Sigmoid colon (tissue), 7 donors: ENCODE measurements at places on chromosomes 12 and 14. TPM values are rescaled to one million over a fixed set of nuclear protein-coding genes. Genes with fewer than 3 reads are reported as not detected.
A peak's percentile ranks its signal among the peaks of the same experiment; 100 is the strongest.

DNA sequence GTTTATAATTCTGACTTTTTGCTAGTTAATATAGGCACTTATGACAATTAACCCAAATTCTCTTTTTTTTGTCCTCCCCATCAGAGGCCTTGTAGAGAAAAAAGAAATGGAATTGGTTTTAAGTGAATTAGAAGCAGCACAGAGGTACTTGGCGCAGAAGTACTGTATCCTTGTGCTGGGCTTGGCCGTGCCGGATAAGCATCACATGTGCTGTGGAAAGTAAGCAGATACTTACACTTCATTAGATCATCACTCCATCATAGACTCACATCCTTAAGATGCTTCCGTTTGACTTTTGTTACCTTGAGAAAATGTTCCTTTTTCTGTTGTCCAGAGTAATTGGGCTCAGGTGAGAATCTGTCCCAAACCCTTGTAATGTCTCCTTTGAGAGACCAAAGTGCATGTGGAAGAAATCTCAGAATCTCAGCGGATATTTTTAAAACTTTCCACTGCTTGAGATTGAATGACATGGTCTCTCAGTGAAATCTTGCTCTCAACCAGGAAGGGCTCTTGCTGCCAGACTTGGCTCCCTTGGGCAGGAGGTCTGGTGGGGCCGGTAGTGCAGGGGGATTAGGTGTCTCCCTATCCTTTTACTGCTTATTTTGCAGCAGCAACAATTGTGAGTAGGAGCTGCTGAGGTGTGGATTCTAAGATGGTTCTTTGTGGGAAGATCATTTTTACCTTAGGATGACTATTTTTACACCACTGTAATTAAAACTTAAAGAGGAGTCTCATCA lies 24.8 kb downstream of the PPP1R36 start:
- no peak for DNase-seq

GRCh38 chr12:57142121-57142520 lies 5.3 kb downstream of the LRP1-AS start:
- DNase-seq, result no peak

DNA sequence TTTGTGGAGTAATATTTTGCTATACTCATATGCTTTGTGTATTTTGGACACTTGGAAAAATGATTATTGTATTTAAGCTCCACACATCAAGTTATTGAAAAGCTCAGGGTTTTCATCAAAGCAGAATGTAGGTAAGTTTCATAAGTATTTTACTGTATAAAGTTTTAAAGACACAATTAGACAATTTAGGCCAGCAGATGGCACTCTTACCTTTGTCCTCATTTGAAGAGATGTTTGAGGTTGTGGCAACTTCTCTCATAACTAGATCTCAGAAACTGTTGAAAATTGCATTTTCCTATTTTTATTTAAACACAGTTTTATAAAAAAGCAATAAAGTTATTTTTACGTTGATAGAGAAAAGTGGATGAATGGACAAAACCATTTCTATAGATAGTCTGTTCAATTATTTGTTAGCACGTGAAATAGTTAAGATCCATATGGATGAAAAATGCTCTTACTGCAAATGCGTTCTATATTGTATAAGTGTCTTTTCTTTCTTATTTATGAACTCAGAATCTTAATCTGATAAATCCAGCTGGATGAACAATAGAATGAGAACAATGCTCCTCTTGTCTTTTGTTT lies 300.0 kb downstream of the AEBP2 start:
- no peak for DNase-seq

DNA sequence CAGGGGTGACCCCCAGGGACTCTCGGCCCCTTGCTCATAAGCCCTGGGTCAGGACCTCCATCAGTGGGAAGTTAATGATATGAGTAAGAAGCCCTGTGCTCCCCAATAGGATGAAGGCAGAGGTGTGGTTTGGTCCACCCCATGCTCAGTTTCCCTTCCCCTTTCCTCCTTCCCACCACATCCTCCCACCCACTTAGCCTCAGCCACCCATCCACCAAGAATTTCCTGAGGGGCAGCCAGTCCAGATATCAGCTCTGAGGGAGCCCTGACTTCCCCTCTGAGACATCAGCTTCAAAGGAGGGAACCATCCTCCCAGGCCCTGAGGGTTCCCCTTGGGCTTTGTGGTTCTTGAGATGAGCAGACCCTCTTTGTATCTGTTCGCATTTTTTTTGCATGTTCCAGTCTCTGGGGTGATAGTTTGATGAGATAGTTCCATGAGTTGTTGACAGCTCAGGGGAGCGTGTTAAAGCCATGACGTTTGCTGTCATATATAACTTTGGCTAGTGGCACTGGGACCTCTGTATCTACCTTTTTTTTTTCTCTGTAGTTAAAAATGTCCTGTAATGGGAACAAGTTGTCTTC lies 71.2 kb downstream of the LGMN start:
- peak; percentile 62 for DNase-seq

DNA sequence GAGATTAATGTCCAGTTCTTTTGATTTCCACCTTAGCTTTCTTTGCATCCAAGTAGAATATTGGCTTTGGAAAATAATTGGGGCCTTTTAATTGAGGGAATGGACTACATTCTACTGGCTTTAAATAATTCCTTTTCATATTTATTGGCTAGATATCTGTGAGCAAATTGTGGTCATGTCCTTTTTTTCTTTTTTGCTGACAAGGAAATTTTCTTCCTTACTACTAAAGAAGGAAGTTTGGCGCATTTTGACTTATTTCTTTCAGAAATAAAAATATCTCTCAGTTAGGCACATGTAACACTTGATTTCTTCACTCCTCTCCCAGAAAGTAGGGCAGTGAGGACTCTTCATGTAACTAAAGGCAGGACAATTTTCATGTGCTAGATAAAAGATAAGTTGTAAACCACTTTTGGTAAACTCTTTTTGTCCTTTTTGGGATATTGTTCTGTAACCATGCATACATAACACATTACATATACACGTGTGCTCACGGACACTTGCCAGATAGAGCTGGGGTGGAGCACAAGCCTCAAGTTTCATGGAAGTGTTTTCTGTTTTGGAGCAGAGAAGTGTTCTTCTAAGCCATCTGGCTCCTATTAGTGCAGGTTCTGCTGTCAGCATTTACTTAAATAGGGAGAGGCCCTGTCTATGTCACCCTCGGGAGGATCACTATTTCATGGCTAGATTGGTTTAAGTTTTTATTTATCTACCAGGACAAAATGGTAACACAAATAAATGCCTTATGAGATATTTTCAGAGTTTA lies 85.1 kb upstream of the LRIG3 start:
- DNase-seq, result no peak

DNA sequence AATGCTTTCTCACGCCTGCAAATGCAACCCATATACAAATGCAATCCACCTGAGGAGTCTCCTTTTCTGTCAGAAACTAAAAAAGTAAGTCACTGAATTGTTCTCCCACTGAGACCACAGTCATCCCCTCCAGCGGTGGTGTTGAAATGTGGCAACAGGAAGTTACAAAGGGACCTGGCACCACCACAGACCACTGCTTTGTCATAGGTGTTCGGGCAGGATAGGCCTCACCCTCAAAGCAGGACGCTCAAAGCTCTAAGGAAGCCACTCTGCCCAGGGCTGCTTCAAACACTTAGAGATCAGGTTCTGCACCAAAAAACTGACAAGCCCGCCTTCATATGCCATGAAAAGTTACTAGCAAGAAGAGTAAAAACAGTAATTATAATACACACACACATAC lies 11.3 kb downstream of the PHLDA1 start:
- no peak for DNase-seq

The KRT85 gene
- polyA plus RNA-seq, result not detected

DNA sequence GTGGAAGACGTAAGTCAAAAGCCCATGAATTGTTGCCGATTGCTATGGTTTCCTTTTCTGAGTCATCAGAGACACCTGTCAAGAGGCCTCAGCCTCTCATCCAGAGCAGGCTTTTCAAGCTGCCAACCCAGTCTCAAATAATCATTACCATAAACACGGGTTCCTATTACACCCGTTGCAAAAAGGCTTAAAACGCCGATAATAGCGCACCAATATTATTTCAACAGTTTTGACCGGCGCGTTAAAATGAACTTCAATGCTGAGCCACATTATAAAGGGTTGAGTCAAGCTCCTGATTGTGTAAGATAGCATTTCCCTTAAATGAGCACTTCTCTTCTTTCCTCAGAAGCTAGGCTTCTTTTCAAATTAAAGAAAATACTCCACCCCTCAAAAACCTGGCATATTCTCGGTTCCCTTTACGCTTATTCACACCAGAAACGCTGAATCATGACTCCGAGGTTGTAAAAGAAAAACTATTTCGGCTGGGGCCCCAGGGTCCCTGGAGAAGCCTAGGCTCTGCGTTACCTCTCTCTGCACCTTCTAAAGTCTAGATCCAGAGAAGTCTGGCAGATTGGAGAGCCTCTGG lies 1.4 kb downstream of the TMTC1 start:
- no peak for DNase-seq

GRCh38 chr12:114592946-114593345 lies 91.0 kb downstream of the TBX3 start:
- DNase-seq, result no peak

DNA sequence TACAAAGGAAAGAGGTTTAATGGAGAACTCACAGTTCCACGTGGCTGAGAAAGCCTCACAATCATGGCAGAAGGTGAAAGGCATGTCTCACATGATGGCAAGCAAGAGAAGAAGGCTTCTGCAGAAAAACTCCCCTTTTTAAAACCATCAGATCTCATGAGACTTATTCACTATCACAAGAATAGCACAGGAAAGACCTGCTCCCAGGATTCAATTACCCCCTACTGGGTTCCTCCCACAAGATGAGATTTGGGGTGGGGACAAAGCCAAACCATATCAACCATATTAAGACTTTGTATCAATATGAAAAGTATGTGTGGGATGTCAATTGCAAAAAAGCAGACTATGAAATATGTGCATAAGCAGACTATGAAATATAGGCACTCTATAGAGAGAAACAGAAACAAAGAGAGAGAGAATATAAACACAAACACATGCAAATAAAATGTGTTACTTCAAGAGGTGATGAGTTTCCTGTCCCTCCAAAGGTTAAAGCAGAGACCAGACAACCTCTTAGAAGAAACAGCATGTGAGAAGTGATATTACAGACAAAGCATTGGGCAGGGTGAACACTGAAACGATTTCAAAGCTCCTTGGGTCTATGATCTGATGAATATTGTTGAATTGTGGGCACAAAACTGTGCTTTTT lies 151.2 kb upstream of the KRR1 start:
- DNase-seq, result no peak

GRCh38 chr14:47447076-47447475 lies 228.3 kb downstream of the MDGA2 start:
- DNase-seq, result no peak

The OVCH1 gene
- not detected for polyA plus RNA-seq

GRCh38 chr12:129765719-129766118 lies 138.1 kb downstream of the TMEM132D start:
- no peak for DNase-seq

The ADAM20 gene
- 0.06 TPM for polyA plus RNA-seq

The NEUROD4 gene
- not detected for polyA plus RNA-seq

DNA sequence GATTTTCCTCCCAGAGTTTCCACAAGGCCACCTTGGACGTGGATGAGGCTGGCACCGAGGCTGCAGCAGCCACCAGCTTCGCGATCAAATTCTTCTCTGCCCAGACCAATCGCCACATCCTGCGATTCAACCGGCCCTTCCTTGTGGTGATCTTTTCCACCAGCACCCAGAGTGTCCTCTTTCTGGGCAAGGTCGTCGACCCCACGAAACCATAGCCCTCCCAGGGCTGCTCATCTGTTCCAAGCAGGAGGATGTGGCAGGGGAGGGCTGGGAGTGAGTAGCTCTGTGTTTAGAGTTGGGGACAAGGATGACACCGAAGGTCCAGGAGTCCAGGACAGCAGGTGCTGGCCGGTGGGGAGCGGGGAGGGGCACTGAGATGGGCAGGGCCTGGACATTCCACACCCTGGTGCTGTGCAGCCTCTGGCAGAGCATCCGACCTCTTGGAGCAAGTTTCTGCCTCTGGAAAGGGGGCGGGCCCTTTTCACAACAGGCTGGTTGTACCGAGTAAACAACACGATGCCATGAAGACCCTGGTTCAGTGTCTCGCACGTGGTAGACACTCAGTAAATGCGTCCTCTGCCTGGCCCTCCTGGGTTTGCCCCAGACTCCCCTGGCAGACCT lies 8.2 kb downstream of the SERPINA4 start:
- no peak for DNase-seq

The TSPAN11 gene
- polyA plus RNA-seq, result 1.8 TPM

GRCh38 chr12:113088971-113089756 lies 32.6 kb downstream of the DTX1 start:
- no peak for DNase-seq

The CLEC4A gene
- polyA plus RNA-seq, result 4.8 TPM

GRCh38 chr12:68040450-68041075 lies 51.3 kb downstream of the IFNG-AS1 start:
- DNase-seq, result peak; percentile 73

- no peak for DNase-seq
Measured at GRCh38 chr12:68632486-68632885, 21.8 kb downstream of the RAP1B start.

DNA sequence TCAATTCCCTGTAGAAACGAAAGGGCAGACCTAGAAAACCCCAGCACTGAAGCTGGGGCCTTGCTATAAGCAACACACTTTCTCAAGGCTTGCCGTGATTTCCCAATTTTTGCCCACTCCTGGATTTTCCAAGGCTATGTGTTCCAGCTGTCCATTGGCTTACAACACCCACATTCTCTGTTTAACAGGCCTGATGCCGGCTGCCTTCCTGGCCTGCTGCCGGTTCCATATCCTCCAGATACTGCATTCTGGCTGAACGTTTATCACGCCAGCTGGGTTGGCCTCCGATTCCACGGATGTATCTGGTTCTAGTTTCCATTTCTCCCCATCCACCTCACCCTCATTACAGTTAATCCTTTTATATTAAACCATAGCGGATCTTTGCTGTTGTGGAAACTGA lies 2.0 kb upstream of the PCNX1 start:
- no peak for DNase-seq

DNA sequence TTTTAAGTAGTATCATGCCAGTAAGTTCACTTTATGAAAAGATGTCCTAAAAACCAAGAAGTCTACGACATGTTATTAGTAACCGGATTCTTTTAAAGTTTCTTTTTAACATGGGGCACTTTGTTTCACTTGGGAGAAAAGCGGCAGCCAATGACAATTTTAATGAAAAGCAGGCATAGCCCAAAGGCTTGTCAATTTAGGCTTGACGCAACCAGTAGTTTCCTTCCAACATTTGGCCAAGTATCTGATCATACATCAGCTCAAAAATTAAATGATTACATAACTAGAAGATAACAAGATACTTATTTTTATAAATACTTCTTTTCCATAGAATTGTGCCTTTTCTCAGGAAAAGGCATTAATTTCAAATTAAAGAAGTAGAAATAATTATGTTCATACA lies 112.8 kb downstream of the TXNDC16 start:
- DNase-seq, result no peak
